T-helper 17 cell (primary cell): ENCODE measurements at places on chromosomes 2 and 18.

- DNase-seq: no peak
Measured at GRCh38 chr2:237222601-237223041, 136.9 kb downstream of the COPS8 start.

DNA sequence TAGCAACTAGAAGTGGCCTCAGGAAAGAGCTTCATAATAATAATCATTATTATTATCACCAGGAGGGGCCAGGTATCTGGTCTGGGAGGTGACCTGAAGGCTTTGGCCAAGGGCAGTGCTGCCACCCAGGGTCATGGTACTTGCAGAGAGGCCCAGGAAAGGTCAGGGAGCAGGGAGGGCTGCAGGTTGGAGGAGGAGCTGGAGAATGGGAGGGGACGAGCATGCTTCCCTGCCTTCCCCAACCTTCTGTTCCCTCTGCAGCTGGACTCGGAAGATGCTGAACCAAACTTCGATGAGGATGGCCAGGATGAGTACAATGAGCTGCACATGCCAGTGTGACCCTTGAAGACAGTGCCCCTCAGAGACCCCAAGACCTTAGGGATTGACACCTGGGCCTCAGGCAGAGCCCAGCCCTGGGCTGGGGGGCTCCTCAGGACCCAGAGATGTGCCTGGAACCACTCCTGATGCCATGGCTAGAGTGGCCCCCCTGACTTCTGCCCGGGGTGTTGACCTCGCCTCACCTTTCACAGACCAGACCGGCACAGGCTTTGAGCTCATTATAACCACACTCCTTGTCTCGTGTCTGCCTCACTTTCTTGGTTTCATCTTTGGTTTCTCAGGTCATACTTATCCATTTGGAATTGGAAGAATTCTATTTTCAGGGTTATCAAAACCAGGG, 14.1 kb downstream of the SLC4A3 start:
- no peak for DNase-seq

GRCh38 chr2:137005210-137005609, 239.9 kb downstream of the THSD7B start:
- no peak for DNase-seq

- DNase-seq: no peak
Measured at GRCh38 chr2:196143730-196144131, 27.6 kb downstream of the STK17B start.

DNA sequence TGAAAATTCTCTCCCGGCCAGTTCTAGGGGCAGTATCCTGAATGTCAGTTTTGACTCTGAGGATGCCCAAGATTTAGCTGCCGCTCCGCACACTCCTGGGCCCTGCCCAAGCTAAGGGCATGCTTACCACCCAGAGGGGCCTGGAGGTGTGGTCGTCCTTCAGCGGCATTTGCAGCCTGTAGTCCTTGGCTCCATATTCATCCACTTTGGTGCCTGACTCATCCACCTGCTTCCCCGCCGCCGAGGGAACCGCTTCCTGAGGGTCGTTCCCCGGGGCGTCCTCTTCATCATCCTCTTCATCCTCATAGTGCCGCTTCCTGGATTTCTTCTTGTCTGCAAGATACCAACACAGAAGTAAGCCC, 577 bp downstream of the ERCC3 start:
- no peak for DNase-seq

- DNase-seq: no peak
Measured at GRCh38 chr2:204335451-204336058, 209.7 kb upstream of the PARD3B start.

DNA sequence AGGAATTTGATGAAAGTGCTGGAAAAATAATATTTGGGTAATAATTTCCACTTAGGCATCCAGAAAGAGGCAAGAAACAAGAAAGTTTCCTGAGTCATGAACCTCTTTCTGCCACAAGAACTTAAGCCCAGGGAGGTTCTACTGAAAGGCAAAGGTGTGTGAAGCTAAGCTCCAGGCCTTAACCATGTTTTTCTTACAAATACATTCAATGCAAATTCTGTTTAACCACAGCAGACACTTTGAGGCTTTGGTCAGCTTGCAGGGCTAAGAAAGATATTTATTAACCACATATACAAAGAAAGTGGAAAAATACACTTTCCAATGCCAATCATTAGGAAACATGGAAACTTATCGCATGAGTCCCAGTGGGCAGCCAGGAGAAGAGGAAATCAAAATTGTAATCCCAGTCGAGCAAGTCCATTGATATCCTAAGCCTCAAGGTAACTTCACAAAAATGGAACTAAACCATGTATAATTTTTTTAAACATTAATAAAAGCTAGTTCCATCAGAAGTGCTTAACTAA, 68.3 kb downstream of the PIEZO2 start:
- DNase-seq: no peak

DNA sequence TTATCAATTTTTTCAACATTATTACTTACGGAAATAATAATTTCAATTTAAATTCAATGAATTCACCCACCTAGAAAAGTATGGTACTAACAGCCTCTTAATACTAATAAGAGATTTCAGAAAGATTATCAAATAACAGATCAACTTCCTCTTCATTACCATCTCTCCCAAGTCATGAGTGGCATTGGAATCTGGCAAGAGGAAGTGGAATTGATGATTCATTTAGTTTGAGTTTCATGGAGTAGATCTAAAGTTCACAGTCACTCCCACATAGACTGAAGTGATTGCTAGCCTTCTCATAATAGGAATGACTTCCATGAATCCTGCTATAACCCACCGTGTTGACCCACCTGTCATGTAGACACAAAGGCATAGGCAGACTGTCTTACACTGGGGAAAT, 77.7 kb upstream of the WDR75 start:
- no peak for DNase-seq

- no peak for DNase-seq
Measured at GRCh38 chr2:172953411-172953810, 122.2 kb upstream of the MAP3K20 start.

DNA sequence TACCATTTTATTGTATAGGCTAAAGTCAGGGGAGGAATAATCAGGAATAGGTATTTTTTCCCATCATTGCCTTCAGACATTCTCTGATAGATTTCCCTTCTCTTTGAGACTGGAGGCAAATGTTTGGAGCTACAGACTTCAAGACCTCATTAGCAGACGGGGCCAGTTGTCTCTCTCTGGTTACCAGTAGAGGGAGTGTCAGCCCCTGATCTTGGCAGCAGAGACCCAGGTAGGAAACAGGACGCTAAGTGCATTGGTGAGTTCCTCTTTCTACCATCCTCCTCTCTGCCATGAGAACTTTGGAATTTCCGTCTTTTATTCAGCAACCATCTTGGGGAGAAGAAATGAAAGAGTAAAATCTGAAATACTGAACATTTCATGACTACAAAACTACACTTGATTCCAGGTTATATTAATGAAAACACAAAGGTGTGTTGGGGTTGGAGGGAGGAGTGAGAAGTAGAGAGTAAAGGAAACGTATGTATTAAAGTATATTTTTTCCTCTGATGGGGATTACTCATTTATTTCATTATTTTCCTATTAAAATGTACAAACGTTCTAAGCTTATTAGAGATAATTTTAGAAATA, 186.2 kb upstream of the GCFC2 start:
- no peak for DNase-seq

DNA sequence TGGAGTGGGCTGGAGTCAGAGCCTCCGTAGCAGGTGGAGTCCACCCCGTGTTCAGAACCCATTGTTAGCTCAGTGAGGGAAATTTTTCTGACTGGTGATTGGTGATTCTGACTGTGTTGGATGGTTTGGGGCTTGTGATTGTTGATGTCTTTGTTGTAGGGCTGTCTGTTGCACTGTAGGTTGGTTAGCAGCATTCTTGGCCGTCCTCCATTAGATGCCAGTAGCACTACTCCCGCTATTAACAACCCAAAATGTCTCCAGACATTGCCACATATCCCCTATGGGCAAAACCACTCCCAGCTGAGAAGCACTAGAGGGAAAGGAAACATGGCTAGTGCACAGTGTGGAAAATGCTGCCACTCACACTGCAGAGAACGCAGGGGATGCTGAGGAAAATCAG, 51.7 kb downstream of the ARMC9 start:
- DNase-seq: no peak

DNA sequence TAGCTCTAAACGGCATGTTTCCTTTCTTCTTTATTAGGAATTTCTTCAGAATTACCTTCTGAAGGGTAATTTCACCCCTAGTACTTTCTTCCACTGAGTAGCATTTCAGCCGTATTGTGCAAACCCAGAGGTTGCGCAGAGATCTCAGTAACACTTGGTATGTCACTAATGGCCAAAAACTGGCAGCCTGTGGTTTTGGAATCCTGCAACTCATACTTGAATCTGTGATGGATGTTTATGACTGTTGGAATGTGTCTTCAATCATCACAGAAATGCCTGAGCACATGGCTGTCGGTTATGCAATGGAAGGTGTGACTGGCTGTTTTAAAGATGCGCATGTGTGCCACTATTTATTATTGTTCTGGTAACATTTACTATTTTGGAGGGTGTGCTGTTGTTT, 100.0 kb downstream of the COLEC12 start:
- no peak for DNase-seq

GRCh38 chr2:506451-506850, 170.8 kb downstream of the TMEM18 start:
- DNase-seq: no peak

GRCh38 chr2:240437861-240438809, 2.7 kb downstream of the GPC1 start:
- peak; percentile 51 for DNase-seq

DNA sequence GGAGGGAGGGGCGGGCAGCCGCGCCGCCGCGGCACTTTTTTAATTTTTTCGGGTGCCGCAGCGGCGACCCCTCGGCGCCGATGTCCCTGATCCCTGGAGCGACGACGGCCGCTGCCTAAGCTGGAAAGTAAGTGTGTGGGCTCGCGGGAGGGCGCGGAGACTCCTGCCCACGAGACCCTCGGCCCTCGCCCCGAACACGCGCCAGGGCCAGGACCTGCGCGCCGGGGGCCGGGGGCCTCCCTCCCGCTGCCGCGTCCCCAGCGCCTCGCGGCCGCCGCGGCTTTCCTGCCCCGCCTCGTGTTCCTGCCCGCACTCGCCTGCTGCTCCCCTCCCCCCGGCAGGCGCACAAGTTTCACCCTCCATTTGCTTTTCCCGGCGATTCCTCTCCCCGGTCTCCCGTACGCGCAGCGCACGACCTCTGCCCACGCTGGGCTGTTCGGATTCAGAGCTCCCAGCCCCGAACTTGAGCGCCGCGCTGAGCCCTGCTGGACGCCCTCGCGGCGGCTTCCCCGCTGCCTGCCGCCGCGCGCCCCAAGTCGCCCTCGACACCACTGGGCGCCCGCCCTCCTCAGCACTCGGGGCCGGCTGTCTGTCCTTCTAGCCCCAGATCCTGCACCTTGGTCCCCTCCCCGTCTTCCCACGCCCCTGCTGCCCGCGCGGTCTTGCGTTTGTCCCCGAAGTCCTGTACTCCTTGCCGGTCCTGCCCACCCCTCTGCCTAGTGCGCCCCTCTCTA, 507 bp downstream of the PKP4 start:
- peak; percentile 53 for DNase-seq

DNA sequence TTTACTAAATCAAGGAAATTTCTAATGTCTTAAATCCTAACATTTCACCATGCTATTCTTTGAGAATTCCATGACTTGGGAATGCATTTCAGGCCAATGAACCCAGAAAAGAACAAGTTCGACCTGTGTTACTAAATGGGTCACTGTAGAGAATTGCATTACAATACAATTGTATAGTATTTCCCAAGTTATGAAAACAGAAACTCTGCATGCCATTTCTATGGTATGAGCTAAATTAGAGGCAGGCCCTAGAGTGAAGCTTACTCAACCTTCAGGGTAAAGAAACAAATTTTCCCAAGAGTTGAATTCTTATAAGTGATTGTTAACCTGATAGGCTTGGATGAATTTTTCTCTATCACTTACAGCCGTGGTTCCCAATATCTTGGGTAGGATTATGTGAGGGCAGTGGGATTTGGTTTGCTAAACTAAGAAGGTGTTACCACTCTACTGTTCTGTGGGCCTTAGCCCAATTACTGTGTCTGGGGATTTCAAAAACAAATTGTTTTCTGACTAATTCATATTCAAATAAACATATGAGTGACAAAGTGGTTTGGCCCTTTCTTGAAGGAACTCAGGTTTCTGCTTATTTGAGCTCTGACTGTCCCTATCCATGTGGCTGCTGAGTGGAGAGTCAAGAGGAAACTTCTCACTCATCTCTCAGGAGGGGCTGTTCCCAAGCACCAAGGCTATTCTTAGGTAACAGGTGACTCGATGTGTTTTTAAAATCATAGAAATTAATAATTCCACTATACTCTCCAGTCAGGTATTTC, 11.2 kb upstream of the SERPINB7 start:
- no peak for DNase-seq

- DNase-seq: no peak
Measured at GRCh38 chr2:109120166-109120565, 8.8 kb upstream of the SH3RF3 start.

DNA sequence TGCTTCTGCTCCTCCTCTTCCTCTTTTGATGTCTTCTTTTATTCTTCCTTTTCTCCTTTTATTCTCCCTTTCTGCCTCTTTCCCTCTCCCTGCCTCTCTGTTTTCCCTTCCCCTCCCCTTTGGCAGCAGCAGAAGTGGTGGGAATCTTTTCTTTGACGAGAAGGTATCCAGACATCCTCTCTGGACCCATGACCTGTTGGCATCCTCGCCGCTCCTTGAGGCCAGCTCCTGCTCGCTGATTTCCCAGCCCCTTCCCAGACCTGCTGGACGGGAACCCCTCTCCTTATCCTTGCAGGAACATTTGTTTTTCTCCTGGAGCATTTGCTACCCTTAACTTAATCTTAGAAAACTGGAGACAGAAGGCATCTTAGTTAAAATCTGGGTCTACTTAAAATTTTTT, 130.5 kb downstream of the LPIN1 start:
- DNase-seq: no peak

GRCh38 chr2:33210626-33211025, 263.9 kb downstream of the LTBP1 start:
- DNase-seq: no peak

GRCh38 chr2:109208951-109209335, 79.9 kb downstream of the SH3RF3 start:
- DNase-seq: no peak

DNA sequence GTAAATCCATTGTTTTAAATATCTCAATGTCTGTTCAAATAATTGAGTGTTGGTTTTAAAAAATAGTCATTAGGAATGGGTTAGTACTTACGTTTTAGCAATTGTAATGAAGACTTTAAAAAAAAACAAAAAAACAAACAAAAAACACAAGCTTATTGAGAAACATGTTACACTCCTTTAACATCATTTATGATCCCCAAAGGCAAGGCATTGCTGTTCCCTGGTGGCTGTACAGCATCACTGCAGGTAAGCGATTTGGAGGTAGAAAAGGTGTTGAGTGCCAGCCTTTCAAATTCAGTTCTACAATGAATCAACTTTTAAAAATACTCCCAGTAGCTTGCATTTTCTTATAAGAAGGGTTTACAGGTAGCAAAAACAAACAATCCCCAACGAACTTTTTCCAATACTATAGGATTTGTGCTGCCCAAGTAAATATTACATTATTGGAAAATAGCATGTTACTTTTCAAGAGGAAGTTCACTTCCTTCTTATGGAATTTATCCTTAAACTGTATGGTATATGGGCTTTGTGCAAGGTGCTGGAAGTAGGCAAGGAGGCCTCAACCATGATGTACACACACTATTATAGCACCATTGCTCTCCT, 27.5 kb downstream of the CNRIP1 start:
- no peak for DNase-seq

- DNase-seq: no peak
Measured at GRCh38 chr2:149169656-149170055, 131.2 kb downstream of the LYPD6B start.
